ENCODE measurements at places on chromosomes 11 and 22.
A peak's percentile ranks its signal among the peaks of the same experiment; 100 is the strongest.

DNA sequence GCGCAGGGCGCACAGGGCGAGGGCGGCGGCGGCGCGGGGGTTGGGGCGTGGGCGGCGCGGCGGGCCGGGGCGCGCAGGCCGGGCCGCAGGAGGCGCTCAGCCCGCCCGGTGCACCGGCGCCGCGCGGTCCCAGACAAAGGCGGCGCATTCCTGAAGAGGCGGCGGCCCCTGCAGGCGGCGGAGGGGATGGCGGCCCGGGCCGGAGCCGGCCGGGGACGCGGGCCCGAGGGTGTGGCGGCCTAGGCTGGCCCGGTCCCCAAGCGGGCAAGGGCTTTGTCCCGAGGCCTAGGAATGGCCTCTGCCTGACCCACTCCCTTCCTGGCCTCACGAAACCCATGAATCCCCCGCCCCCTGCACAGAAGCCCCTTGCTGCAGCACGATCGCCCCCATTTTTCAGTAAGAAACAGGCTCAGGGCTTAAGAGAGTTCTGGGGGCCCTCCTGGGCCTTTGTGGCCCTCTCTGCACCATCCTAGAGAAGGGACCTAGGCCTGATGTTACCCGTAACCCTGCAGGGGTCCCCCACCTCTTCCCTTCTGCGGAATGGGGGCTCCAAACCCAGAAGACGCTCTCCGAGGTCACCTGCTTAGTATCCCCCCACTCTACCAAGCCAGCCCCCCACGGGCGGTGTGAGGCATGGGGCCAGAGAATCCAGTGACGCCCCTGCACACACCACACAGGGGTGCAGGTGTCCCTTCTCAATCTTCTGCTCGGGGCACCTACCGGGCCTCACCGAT, at the start of gene RTN4R:
RTN4R (minus strand) TSS at position 40 of the 734 bp plus-strand sequence. CDS start 226 bp downstream, outside the sequence.
- DNase-seq = no peak

DNA sequence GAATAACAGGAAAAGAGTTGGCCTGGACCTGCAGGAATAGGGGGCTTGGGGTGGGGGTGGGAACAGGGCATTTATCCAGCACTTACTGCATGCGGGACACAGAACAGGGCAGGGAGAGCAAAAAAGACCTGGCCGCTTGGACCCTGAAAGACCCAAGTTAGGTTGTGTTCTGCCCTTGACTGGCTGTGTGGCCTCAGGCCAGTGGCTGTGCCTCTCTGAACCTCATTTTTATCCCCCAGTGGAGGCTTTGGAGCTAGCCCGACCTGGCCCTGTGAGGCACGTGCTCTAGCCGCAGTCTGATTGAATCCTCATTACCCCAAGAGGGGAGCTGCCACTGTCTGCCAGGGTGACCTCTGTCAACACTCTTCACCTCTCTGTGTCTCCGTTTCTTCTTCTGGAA, 68.7 kb downstream of the MN1 start:
- DNase-seq = no peak

GRCh38 chr11:8392166-8392565, 128.5 kb upstream of the LMO1 start:
- DNase-seq = no peak

DNA sequence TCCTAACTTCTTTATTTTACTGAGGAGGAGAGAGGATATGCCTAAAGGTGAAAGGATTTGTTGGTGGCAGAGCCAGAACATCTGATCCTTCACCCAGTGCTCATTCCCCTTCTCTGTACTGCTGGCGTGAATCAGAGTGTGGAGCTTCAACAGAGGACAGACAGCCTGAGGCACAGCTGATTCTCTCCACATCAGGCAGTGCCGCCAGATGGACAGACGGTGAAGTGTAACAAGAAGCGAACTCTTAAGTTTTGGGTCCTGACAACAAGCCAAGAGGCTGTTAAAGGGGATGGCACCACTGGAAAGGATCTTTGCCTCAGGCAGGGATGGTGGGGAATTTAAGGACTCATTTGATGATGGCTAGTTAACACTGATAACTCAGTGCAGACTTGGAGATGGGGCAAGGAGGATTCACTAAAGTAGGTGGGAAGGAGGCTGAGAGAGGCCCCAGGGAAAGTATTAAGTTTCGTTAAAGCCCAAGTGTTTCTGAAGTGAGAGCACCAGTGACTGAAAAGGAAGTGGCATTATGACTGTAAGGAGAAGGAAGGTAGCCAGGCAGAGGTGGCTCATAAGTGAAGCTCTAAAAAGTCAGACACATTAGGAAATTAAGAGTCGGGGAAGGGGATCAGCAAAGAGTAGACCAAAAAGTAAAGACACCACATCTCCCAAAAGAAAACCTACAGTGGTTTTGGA, 81.3 kb downstream of the CLPB start:
- peak; percentile 28 for DNase-seq

DNA sequence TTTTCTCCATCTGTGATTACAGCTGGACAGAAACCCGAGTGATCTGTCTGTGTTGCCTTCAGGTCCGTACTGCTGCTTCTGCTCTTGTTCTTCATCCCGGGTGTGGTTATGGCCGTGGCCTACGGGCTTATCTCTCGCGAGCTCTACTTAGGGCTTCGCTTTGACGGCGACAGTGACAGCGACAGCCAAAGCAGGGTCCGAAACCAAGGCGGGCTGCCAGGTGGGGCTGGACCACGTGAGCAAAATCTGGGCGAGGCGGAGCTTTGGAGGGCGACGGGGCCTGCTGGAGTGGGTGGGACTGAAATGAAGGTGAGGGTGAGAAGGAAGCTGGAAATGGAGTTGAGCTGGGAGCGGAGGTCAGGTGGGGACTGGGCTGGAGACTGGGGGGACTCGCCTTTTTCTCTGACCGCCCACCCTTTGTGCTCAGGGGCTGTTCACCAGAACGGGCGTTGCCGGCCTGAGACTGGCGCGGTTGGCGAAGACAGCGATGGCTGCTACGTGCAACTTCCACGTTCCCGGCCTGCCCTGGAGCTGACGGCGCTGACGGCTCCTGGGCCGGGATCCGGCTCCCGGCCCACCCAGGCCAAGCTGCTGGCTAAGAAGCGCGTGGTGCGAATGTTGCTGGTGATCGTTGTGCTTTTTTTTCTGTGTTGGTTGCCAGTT, 11.1 kb downstream of the CCKBR start:
- DNase-seq = no peak

DNA sequence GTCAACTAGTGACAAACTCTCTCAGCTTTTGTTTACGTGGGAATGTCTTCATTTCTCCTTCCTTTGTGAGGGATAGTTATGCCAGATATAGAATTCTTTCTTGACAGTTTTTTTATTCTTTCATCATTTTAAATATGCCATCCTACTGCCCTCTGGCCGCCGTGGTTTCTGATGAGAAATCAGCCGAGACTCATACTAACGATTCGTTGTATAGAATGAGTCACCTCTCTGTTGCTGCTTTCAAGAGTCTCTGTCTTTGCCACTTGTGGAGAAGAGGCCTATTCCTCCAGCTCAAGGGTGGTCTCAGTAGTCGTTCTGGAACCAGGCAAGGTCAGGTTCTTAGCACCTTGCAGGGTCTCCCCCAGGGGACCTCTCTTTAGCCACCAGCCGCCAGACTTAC, 8.0 kb downstream of the MYO7A start:
- no peak for DNase-seq

DNA sequence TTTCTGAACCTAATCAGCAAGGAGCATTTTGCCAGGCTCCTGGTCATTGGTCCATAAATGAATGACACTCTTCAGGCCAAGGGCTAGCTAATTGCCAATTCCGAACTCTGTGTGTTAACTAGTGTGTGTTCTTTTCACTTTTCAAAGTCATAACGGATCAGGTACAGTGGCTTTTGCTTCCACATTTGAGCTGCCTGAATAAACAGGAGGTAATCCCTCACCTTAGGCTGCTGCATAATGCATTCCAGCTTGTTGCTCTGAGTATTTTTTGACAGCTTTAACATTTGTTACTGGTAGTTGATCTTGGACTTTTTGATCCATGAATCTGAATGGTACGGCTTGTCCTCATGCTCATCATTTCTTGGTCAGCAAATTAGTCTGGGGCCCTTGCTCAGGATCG, 485.1 kb downstream of the CNTN5 start:
- DNase-seq = no peak
